Activated B cell treated with CpG ODN at 0.5 μM for 24 hours (primary cell): ENCODE measurements at places on chromosomes 11 and 22.

- no peak for DNase-seq
These were observed 2.8 kb downstream of the CEP57 start for GRCh38 chr11:95793116-95793515.

GRCh38 chr11:36741515-36741914 lies 143.5 kb upstream of the RAG2 start:
- no peak for DNase-seq

DNA sequence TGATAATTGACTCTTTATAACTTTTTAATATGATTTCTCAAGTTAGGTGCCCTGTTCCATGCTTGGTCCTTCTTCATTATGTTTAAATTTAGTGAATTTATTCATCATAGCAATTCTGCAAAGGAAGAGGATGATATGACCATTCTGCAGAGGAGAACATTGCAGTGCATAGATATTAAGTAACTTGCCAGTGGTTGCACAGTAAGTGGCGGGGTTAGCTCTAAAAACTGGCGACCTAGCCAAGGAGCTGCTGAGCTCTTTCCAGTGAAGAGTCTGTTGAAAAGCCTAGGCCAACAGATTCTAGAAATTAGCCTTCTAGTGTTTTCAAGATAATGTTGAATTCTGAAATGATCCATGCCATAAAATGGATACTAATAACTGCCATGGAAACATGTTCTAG lies 4.6 kb downstream of the EWSR1 start:
- no peak for DNase-seq

DNA sequence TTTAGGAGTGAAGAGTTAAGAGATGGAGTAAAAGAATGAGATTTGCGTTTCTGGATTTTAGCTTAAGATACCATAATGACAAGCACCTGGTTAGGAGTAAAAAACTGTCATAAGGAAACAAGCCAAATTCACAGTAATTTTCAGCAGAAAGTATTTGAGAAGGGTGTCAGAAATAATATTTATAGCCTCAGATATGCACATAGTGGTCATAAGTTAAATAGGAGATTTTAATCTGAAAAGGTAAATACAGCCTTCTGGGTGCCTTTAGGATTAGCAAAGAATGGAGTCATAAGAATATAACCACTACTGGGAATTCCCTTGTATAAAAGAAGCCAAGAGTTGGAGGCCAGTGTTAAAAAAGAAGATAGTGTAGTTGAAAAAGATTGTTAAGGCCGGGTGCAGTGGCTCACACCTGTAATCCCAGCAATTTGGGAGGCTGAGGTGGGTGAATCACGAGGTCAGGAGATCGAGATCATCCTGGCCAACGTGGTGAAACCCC lies 160.1 kb downstream of the SWAP70 start:
- no peak for DNase-seq

DNA sequence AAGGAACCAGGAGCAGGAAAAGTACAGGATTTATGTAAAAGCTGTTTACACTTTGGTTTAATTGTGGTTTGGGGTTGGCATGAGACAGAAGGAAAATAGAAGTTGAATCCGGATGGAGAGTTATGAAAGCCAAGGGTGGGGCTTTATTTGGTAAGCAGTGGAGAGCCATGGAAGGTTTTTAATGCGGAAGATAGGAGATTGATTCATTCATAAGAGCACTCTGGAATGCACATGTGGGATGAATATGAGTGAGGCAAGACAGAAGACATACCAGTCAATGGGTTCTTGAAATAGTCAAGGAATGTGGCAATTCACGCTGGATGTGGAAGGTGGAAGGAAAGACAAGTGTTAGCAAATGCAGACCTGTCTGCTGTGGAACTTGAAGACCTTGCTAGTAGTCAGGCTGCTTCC lies 9.3 kb upstream of the GLB1L3 start:
- no peak for DNase-seq

DNA sequence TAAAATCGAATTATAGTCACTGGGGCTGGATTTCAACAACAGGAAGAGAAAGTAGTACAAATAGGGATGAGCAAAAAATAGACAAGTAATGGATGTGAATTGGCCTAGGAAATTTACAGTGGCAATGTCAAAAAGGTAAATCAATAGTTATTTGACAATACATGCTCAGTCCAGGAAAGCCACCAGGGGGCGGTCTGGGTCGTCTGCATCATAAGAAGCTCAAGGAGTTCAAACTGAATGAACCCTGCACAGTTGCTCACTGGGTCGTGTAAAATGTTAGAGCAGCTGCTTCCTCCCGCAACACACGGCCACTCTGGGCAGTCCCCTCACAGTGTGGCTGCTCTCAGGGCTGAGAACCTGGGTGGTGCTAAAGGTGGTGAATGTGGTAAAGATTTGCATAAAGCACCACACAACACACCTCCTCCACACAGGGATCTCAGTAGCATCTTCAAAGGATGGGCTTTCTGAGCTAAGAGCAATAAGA lies 85.9 kb downstream of the ZNF280B start:
- DNase-seq: peak; percentile 79

DNA sequence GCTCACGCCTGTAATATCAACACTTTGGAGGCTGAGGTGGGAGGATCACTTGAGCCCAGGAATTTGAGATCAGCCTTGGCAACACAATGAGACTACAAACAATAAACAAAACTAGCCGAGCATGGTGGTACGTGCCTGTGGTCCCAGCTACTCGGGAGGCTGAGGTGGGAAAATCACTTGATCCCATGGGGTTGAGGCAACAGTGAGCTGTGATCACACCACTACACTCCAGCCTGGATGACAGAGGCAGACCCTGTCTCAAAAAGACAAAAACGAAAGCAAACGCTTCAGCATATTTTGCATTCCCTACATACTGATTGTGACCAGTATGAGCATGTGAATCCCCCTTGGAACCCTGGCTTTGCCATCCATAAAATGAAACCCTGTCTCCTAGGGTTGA lies 33.9 kb upstream of the MN1 start:
- no peak for DNase-seq

DNA sequence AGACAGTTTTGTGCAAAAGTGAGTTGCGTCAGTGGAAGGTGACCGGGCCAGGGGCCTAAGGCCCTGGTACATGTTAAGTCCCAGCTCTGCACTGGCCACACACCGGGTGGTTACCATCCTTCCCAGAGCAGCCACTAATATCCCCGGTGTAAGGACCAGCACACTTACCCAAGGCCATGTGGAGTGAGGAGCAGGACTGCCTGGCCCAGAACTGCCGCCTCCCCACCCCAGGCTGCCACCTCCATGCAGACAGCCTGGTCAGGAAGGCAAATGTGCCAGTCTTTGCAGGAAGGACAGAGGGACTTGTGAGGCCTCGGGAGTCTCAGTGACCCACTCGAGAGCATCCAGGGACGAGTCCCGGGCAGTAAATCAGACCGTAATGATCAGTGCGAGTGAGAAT lies 102.9 kb downstream of the MORC2 start:
- DNase-seq: no peak

- no peak for DNase-seq
These were observed 8.7 kb upstream of the CABP7 start for GRCh38 chr22:29710922-29711593.

DNA sequence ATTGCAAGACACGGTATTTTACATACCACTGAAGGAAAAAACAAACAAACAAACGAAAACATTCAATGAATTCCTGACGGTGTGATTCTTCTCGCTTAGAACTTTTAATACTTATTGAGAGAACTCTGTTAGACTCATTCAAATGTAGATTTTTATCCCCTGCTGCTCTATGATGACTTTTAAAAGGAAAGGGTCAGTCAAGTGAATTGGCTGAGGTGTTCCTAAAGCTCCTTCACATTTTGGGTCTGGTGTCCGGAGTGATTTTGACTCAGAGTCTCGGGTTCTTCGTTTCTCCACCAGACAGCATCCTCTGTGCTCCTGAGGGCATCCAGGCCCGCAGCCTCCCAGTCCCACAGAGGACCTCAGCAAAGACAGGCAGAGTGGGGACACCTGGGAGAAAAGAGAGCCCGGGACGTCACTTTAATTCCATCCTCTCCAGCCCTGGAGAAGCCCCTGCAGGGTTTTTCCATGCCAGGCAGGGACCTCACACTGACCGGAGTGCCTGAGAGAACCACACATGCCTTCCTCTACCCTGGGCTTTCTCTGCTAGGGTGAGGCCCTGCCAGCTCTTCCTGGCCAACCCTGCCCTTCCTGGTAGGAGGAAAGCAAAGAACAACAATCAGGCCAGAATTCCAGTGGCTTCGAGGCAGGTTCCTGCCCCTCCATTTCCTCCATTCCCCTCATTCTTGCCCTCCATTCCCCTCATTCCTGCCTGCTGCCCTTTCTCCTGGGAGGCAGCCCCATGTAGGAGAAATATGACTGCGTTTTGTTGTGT lies 1.4 kb upstream of the CSF2RB start:
- no peak for DNase-seq

DNA sequence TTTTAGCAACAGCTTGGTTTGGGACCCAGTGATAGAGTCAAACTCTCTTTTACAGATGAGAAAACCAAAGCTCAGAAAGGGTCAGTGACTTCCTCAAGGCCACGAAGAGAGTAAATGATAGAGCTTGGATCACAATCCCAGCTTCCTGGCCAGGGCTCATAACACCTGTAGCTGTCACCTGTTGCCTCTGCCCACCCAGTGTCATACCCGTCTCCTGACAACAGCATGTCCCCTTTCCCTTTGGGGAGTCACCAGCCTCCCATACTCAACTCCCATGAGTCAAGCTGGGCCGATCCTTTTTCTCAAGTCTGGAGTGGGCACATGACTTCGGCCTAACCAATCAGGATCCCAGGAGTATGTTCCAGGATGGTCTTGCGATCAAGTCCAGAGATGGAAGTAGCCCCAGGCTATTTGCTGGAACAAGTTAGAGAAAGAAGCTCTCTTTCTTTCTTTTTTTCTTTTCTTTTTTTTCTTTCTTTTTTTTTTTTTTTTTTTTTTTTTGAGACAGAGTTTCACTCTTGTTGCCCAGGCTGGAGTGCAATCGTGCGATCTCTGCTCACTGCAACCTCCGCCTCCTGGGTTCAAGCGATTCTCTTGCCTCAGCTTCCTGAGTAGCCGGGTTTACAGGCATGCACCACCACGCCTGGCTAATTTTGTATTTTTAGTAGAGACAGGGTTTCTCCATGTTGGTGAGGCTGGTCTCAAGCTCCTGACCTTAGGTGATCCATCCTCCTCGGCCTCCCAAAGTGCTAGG lies 27.8 kb upstream of the MYH9 start:
- DNase-seq: no peak

DNA sequence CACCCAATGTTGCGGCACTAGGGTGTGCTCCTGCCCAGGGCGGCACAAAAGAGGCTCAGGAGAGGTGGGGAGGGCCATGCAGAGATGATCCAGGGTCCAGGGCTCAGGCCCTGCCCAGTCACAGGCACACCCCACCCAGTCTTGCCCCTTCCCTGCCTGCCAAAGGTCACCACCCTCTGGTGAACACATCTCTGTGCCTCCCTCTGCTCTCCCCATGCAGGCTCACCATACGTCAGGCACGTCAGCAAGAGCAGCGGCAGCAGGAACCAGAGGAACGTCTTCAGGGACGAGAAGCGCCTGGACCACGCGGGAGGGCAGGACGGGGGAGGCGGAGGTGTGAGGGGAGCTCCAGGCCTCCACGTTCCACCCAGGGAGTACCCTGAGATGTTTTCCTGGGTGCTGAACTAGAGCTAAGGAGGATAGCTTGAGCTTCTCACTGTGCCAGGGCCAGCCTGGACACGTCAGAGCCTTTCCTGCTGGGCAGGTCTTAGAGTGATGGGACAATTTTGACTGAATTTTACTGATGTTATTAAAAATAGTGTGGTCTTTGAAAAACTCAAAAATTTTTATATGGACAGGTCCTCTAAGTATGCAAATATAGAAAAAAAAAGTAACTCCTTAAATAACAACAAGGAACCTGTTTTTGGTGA lies 7.2 kb downstream of the SUN2 start:
- DNase-seq: no peak

DNA sequence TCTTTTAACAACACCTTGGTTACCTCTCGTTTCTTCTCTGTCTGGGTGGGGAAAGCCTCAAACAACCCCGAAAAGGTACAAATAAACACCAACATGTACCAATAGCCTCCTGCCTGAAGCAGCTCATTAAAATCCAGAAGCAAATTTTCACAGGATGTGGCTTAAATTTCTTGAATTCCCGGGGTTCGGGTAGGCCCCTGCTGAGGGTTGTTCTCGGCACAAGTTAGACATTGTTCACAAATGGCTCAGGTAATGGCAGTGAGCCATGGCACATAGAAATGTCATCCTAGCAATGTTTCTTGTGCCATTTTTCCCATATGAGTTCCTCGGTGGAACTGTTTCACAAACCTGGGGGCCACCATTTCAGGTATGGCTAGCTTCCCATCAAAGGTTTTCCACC lies 19.7 kb upstream of the GLYATL1 start:
- no peak for DNase-seq

GRCh38 chr11:85099522-85099921 lies 527.6 kb downstream of the DLG2 start:
- DNase-seq: no peak

DNA sequence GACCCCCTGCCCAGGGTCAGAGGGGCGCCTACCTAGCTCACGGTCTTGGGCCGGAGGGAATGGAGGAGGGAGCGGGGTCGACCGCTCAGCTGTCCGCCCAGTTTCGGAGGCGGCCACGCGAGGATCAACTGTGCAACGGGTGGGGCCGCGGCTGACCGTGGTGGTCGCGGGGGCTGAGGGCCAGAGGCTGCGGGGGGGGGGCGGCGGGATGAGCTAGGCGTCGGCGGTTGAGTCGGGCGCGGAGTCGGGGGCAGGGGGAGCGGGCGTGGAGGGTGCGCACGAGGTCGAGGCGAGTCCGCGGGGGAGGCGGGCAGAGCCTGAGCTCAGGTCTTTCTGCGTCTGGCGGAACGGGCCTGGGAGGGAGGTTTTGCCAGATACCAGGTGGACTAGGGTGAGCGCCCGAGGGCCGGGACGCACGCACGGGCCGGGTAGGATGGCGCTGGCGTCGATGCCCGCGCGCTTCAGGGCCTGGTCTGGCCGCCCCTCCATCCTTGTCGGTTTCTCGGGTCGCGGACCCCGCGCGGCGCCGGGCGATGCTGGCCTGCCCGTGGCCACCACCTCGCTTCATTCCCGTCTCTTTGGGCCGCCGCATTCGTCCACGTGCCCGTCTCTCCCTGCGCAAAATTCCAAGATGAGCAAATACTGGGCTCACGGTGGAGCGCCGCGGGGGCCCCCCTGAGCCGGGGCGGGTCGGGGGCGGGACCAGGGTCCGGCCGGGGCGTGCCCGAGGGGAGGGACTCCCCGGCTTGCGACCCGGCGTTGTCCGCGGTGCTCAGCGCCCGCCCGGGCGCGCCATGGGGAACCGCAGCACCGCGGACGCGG lies at the start of gene DRD4:
Gene DRD4 (plus strand): TSS at position 759 of the 822 bp plus-strand sequence. CDS start 36 bp downstream, at position 795.
- DNase-seq: no peak

GRCh38 chr11:76339221-76339620 lies 41.7 kb downstream of the THAP12 start:
- DNase-seq: no peak

DNA sequence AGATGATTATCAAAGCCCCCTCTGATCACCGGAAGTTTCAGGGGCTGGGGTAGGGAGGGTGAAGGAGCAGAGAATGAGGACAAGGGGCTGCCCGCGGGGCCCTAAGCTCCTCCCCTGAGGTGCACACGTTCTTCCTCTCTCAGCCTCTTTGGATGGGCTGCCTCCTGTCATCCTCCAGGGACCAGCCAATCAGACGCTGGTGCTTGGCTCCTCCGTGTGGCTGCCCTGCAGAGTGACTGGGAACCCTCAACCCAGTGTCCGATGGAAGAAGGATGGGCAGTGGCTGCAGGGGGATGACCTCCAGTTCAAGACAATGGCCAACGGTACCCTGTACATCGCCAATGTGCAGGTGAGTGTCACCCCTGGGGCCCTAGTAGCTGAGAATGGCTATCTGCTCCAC lies 7.5 kb downstream of the ROBO3 start:
- no peak for DNase-seq
